Calu3 (cell line): ENCODE measurements at places on chromosomes 1 and 21. TPM values are rescaled to one million over a fixed set of nuclear protein-coding genes. Genes with fewer than 3 reads are reported as not detected.

DNA sequence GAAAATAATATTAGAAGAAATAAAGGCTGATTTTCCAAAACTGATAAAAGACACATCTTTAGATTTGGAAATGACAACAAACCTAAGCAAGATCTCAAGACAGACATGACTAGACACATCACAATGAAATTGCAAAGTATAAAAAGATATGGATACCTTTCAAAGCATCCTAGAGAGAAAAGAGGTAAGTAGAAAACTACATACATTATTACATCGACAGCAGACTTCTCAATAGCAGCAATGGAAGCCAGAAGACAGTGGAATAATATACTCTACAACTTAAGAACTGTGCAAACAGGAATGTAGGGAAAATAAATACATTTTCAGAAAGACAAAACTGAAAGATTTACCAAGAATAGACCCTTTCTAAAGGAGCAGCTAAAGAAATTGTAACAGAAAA is 50.2 kb downstream of the DENND1B start:
- no peak for DNase-seq

DNA sequence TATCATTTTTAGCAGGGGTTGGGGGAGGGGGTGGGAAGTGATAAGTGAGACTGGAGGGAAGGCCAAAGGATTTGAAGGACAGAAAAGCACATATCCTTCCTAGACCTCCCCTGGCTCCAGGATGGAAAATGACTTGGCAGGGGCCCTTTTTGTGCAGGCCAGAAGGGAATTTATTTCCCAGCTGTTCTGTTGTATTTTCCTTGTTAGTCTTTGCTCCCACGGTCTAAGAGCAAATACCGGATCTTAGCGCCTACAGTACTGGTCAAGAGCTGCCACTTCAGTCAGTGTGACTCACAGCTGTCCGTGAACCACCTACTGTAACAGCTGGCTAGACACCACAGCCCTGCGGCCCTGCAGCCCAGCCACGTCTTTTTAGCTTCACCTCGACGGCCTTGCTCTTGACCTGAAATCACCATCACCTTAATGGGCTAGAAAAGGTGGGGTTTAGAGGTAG is 51.0 kb upstream of the ERRFI1 start:
- peak; percentile 54 for DNase-seq

GRCh38 chr1:3249631-3250501 is 180.9 kb downstream of the PRDM16 start:
- no peak for DNase-seq

DNA sequence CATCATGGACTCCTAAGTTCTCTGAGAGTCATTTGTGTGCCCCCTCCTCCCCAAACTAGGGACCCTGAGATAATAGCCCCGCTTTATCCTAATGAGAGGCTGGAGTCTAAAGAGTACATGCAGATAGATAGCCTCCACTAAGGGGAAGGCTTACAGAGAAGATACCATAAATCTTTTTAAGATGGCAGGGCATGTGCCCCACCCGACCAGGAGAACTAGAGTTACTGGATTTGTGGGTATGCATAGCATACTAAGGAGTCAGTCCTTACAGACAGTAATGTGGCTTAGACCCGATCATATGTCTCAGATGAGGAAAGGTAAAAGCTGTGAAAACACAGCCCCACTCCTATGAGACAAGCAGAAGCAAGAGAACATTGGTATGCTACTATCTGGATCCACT is 25.7 kb upstream of the PKN2 start:
- no peak for DNase-seq

The PSMG1 gene
- total RNA-seq = 46.4 and 50.0 TPM in 2 replicates

The SAMD13 gene
- 1.7 and 1.8 TPM in 2 replicates for total RNA-seq

DNA sequence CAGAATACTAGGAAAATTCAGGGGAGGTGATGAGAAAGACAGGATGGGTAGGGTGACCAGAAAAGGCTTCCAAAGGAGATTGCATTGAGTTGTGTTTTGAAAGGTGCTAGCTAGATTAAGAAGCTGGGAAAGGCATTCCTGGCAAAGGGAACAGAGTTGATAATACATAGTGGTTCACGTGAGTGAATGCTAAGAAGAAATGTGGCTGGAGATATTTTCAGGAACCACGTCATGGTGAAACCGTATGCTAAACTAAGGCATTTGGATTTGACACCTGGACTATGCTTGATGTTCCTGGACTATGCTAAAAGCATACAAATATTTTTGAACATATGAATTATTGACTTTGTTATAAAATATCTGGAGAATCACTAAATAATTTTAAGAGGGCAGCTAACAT is 14.7 kb downstream of the CCDC30 start:
- DNase-seq = no peak

GRCh38 chr1:41907446-41907845 is 11.3 kb downstream of the HIVEP3 start:
- no peak for DNase-seq

DNA sequence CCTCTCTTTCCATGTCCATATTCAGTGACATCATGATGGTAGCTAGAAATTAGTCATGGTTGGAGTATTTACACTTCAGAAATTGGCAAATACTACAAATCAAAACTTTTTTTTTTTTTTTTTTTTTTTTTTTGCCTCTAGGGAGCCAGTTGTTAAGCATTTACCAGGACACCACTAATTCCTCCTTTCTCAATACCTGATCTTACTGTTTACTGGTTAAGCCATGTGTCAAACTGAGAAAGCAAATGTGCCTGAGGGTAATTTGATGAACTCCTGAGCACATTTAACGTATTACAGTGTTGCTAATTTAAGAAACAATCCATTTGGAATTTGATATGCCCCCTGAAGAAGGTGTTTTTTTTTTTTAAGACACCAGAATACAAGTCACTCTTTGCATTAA is 94.4 kb downstream of the DNM3 start:
- DNase-seq = no peak

DNA sequence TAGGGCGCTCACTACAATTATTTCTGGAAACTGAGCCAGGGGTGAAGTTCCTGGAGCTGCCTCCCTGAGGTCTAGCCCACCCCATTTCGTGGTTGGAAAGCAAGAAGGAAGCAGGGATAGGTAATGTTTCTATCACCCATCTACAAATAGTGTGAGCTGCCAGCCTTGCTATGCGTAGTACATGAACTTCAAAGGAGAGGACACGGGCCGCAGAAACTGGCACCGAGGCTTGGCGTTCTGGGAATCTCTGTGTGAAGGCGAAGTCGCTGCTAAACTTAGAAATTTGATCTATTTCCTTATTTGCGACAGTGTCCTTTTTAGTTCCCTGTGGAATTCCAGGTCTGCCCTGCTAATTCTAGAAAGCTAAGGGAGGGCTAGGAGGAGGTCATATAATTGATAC is 49.6 kb upstream of the NTPCR start:
- no peak for DNase-seq

GRCh38 chr21:34908419-34909055 is 140.6 kb downstream of the RUNX1 start:
- DNase-seq = peak; percentile 13

GRCh38 chr1:247360991-247361731 is 29.5 kb upstream of the ZNF496 start:
- DNase-seq = no peak

GRCh38 chr1:184145083-184145482 is 93.6 kb downstream of the TSEN15 start:
- DNase-seq = no peak

GRCh38 chr1:154000420-154000819 is 9.9 kb downstream of the RPS27 start:
- DNase-seq = no peak

The SFN gene
- total RNA-seq = 74.5 and 103 TPM in 2 replicates

GRCh38 chr1:98045767-98046641 is 125.2 kb upstream of the DPYD start:
- peak; percentile 26 for DNase-seq

- DNase-seq = no peak
These were observed 38.7 kb downstream of the HS2ST1 start for GRCh38 chr1:86953167-86953566.

DNA sequence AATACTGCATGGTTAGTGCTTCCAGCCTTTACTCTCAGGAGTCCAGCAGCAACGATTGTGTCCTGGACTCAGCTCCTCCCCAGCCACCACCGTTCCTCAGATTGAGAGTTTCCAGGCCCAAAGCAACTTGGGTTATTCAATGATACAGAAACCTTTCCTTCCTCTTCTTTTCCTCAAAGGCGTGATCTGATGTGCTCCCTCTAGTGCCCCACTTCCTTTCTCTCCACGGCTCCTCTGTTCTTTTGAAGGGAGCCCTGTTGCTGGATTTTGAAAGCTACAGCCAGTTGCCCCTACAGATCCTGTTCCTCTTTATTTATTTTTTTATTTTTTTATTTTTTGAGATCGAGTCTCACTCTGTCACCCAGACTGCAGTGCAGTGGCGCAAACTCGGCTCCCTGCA is 14.1 kb downstream of the CRP start:
- no peak for DNase-seq

The PRELP gene
- not detected in 2 replicates for total RNA-seq

DNA sequence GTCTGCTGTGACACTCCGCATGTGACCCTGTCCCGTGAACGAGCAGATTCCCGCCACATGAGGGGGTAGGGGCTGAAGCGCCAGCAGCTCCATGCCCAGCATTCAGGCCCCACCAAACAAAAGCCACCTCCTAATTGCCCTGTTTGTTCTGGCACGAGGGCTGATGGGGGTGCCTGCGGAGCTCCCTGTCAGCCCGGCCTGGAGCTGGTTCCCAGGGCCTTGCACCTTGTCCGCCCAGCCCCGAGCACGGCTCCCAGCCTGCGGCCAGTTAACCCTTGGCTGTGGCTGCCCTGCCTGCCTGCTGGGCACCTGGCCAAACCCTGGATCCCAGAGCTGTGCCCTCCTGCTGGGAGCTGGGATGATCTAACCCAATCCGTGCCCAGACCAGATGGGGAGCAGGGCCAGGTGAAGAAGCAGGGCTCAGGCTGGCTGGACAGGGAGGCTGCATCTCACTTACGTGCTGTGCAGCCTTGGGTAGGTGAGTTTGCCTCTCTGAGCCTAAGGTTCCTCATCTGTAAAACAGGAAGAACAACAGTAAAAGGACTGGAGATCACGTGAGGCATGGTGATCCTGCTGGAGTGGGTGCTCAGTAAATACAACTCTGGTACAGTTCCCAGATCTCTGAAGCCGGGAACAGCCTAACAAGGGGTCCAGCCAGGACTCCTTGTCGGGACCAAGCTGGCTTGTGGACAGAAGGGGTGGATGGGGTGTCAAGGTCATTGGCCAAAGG is 110.9 kb upstream of the IFFO2 start:
- peak; percentile 61 for DNase-seq

- no peak for DNase-seq
These were observed 4.7 kb downstream of the ARHGEF11 start for GRCh38 chr1:157040802-157041201.

GRCh38 chr1:1170215-1171091 is 3.2 kb upstream of the TTLL10 start:
- no peak for DNase-seq

GRCh38 chr21:38759413-38759812 is 46.3 kb upstream of the ETS2 start:
- no peak for DNase-seq

DNA sequence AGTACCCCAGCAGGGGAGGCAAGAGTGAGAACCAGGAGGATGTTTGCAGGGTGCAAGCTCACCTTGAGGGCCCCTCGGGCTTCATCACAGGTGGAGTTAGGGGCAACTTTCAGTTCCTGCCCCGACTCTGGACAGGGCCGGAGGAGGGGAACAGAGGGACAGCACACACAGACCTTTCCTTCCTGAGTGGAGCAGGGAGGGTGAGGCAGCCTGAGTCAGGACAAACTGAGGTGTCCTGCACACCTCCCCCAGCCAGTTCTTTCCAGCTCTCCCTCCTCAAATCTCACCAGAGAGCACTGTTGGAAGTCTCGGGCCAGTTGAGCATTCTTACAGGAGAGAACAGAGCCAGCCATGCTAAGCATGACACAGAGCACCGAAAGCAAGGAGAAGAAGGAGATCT is 1.5 kb downstream of the ENTREP3 start:
- DNase-seq = no peak

DNA sequence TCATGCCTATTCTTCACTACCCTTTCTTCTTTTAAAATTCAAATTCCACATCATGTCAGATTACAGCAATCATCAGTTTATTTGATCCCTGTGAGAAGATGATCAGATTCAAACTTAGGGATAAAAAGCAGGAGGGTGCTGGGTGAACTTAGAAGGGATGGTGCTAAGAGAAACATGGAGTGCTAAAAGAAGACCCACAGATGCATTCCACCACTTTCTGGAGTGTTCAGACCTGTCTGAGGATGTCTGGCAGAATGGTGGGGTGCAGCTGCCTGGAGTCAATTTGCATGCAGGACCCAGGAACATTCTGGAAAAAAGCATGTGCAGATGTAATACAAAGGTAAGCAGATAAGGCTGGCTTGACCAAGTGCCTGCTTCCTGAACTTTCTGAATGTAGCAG is 372.9 kb upstream of the RUNX1 start:
- DNase-seq = no peak

DNA sequence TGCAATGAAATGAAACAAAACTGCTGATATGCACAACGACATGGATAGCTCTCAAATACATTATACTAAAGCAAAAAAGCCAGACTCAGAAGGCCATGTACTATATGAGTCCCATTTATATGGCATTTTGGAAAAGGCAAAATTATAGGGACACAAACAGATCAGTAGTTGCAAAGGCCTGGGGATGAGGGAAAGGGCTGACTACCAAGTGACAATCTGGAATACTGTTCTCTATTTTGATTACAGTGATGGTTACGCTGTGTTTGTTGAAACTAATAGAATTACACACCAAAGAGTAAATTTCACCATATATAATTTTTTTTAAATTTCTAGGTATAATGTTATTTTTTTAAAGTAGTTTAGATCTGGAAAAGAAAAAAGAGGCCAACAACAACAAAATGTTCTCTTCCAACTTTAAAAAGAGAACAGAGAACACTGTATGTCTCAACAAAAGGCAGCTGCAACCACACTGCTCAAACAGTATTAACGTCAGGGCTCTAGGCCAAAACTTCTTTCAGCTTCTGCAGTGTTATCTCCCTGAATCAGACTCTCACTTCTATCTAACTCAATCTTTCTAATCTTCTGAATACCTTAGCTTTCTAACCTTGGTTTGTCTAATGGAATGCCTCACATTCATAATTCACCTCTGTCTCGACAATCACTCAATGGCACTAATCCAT is 75.8 kb downstream of the FOXJ3 start:
- DNase-seq = no peak

DNA sequence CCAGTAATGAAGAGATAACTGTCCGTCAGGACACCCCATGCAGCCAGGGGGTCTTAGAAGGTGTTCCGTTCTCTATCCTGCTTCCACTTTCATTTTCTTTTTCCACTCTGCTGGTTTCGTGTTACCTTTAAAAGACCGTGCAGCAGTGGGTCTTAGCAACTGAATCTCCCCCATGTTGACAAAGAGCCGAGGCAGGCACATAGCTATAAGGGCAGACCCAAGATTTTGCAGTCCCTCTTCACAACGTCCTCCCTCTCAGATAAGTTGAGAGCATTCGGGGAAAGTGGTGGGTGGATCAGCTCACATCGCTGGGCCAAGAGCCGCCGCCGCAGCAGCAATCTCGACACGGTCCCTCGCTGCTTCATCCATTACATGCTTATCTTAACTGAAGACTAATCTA is 355.5 kb downstream of the LMO4 start:
- DNase-seq = no peak

The SLC5A9 gene
- 0.87 and 1.1 TPM in 2 replicates for total RNA-seq

The HSF2BP gene
- total RNA-seq = 0.95 and 1.5 TPM in 2 replicates

The AGMAT gene
- 2.5 and 5.2 TPM in 2 replicates for total RNA-seq

The ASB17 gene
- not detected in 2 replicates for total RNA-seq

The RUNX3 gene
- total RNA-seq = 0.28 and 1.3 TPM in 2 replicates
